Globus pallidus (tissue), 1 donor: ENCODE measurements at places on chromosomes 12 and 14.

DNA sequence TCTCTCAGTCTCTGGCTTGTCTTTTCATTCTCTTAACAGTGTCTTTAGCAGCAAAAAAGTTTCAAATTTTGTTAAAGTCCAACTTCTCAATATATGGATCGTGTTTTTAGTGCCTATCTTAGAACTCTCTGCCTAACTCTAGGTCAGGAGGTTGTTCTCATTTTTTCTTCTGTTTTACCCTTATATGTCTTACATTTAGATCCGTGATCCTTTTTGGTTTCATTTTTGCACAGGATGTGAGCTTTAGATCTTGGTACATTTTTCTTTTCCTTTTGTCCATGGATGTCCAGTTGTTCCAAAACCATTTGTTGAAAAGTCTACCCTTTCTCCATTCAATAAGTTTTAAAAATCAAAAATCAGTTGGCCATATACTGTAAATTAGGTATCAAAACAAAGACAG, 6.8 kb downstream of the VRK1 start:
- DNase-seq = no peak

- no peak for DNase-seq
Observed at GRCh38 chr12:1875608-1876007, 42.8 kb downstream of the CACNA2D4 start.

- no peak for DNase-seq
Observed at GRCh38 chr12:29146196-29146595, 2.9 kb upstream of the FAR2 start.

DNA sequence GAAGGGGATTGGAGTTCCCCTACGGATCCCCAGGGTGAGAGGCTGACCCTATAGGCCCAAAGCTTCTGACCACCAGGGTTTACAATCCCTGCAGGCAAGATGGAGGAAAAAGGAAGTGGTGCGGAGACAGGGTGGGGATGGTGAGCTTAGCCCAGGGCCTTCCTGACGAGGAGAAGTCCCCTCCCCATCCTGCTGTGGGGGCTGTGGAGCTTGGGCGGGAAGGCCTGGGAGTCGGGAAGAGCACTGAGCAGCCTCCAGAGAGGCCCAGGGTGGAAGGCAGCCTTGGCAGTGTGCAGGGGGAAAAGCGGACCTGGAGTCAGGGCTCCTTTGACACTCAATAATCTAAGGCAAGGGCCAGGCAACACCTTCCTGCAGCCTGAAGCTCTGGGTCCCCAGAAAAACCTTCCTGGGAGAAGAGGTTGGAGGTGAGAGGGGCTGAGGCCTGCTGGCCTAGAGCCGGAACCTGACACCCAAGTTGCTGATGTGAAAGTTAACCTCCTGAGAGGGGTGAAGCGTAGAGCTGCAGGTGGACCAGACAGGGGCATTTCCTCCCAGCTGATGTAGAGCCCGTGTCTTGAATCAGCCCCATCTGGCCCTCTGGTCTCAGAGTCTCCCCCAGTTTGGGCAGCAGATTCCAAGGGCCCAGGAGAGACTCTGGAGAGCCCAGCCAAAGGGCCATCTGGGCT, 6.0 kb downstream of the HDAC7 start:
- DNase-seq = no peak

DNA sequence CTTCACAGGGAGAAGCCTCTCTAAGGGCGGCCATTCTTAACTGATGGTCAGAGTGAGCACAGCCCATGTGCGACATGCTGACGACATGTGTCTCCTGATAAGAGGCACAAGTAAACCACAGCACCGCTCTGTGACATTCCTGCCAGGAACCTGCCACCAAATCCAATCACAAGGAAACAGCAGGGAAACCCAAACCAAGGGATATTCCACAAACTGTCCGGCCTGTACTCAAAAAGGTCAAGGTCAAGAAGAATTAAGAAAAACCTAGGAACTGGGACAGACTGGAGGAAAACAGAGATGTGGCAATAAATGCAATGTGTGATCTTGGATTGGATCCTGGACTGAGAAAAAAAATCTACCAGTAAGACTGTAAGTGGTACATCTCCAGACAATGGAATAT, 91.9 kb downstream of the SYNE3 start:
- no peak for DNase-seq

DNA sequence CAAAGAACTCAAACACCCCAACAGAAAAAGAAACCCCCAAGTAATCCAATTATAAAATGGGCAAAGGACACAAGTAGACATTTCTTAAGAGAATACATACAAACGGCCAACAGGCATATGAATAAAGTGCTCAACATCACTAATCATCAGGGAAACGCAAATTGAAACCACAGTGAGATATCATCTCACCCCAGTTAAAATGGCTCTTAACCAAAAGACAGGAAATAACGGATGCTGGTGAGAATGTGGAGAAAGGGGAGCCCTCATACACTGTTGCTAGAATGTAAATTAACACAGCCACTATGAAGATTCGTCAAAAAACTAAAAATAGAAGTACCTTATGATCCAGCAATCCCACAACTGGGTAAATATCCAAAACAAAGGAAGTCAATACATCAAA, 52.4 kb downstream of the CLMN start:
- no peak for DNase-seq

DNA sequence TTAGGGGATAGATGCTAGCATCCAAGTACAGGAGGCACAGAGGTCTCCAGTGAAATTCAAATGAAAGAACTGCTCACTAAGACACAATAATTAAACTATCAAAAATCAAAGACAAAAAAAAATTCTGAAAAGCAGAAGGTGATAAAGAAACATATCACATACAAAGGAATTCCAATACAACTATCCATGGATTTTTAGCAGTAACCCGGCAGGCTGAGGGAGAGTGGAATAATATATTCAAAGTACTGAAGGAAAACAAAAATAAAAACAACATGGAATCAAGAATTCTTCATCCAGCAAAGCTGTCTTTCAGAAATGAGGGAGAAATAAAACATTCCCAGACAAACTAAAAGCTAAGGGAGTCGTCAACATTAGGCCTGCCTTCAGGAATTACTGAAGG, 31.9 kb downstream of the A2M start:
- no peak for DNase-seq

- no peak for DNase-seq
Observed at GRCh38 chr12:52817699-52818238, 3.9 kb upstream of the KRT4 start.

- DNase-seq = no peak
Observed at GRCh38 chr14:24806061-24806678, 172.2 kb upstream of the GZMB start.

GRCh38 chr14:33390335-33390734, 451.7 kb downstream of the NPAS3 start:
- no peak for DNase-seq

DNA sequence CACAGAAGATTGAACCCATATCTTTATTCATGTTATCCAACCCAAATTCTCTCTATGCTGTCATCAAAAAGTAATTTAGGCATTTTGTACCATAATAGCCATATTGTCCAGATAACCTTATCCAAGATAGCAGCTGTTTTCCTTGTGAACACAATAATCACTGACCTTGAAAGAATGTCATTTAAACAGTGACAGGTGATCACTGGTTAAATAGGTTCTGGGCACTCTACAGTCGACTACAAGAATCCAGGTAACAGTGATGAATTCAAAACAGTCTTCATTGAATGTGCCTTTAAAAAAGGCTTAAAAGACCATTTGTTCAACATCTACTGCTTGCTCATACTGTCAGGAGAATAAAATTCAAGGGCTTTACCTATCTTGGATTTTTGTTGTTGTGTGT, 4.6 kb upstream of the SPX start:
- no peak for DNase-seq

DNA sequence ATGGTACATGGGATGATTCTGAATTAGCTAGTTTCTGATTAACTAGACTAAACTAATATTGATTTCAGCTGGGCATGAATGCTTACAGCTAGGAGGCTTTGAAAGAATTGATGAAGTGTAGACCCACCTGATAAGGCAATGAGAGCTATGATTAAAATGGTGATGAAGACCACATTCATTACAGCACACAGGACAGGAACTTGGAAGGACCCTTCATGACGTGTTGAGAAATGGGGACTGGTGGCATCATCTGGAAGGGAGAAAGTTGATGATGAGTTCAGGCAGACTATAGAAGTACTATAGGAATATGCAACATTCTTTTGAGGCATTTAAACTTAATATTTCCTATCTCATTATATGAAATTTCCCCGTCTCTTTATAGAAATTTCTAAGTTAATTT, 4.5 kb downstream of the CD69 start:
- no peak for DNase-seq
